Lung microvascular endothelial cell (primary cell): ENCODE measurements at places on chromosomes 3 and 15. TPM values are rescaled to one million over a fixed set of nuclear protein-coding genes. Genes with fewer than 3 reads are reported as not detected.

GP9 gene
- not detected in 2 replicates for total RNA-seq

ATP10A gene
- total RNA-seq, result under 0.01 TPM in 1 of 2 replicates, not detected in the other

MIX23 gene
- total RNA-seq, result 22.2 and 25.6 TPM in 2 replicates

CCRL2 gene
- 0.40 and 2.6 TPM in 2 replicates for total RNA-seq

EFHB gene
- under 0.01 and 0.20 TPM in 2 replicates for total RNA-seq
